ENCODE measurements at places on chromosomes 6 and 20.

DNA sequence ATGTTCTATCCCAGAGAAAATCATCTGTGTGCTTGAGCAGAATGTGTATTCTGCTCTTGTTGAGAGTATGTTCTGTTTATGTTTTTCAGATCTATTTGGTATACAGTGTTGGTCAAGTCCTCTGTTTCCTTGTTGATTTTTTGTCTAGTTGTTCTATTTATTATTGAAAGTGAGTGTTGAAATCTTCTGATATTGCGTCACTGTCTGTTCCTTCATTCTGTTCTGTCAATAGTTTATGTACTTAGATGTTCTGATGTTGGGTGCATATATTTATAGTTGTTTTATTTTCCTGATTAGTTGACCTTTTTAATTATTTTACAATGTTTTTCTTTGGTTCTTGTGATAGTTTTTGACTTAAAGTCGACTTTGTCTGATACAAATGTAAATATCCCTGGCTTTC lies 458.7 kb upstream of the HSF2 start:
- DNase-seq: no peak

- no peak for DNase-seq
Measured at GRCh38 chr6:51335543-51335942, 516.9 kb downstream of the TFAP2B start.

DNA sequence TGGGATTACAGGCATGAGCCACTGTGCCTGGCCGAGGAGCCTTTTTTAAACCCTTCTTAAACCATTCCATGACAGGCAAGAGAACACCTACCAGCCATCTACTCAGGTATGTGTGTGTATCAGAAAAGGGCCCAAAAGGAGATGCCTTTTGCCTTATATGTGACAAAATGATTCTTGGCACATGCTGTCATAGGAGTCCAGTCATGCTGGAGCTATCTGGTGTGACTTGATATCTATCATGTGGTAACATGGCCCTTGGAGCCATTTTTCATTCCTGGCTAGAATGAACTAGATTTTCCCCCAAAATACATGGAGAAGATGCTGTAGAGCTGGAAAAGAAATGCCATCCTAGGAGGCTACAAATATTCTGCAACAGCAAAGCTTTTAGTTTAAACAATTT lies 129.1 kb downstream of the DST start:
- DNase-seq: no peak

- DNase-seq: no peak
Measured at GRCh38 chr20:62964700-62965099, 12.2 kb downstream of the SLC17A9 start.

- no peak for DNase-seq
Measured at GRCh38 chr20:11965602-11966001, 47.9 kb downstream of the BTBD3 start.

GRCh38 chr6:139364302-139364981 lies 10.0 kb downstream of the CITED2 start:
- DNase-seq: no peak

- no peak for DNase-seq
Measured at GRCh38 chr6:52243282-52243893, 912 bp downstream of the IL17F start.

GRCh38 chr6:2482773-2483172 lies 237.4 kb upstream of the GMDS start:
- DNase-seq: no peak

- DNase-seq: no peak
Measured at GRCh38 chr6:129686941-129687627, 22.9 kb downstream of the ARHGAP18 start.

DNA sequence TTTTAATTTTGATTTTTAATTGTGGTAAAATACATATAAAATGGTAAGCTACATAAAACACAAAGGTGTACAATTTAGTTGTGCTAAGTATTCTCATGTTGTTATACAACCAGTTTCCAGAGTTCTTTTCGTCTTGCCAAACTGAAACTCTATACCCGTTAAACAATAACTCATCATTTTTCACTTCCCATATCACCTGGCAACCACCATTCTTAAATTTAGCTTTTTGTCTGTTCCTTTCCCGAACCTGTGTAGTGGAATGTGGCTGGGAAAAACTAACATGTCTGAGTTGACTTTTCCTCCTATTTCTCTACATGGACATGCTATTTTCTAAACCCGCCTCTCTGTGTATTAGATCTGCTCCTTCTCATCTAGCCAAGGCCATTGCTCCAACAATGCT lies 27.6 kb downstream of the RPRD1B start:
- no peak for DNase-seq

DNA sequence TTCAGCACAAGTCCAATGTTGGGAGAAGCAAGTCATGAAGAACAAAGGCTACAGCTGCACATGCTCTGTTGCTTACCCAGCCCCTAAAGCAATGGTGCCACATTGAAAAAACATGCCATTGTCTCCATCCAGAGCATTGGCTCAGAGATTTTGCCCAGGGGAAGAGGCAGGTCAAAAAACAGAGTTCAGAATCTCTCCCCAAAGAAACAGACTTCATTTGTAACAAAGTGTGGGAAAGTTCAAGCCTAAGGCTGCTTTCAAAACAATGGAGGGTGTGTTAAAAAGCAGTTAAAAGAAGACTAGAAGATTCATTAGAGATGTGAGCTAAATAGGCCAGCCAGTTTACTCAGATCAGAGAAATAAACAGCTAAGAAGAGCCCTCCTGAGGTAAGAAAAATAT lies 63.6 kb downstream of the DZANK1 start:
- DNase-seq: no peak

GRCh38 chr6:43247114-43247999 lies 4.1 kb downstream of the TTBK1 start:
- peak; percentile 91 for DNase-seq

DNA sequence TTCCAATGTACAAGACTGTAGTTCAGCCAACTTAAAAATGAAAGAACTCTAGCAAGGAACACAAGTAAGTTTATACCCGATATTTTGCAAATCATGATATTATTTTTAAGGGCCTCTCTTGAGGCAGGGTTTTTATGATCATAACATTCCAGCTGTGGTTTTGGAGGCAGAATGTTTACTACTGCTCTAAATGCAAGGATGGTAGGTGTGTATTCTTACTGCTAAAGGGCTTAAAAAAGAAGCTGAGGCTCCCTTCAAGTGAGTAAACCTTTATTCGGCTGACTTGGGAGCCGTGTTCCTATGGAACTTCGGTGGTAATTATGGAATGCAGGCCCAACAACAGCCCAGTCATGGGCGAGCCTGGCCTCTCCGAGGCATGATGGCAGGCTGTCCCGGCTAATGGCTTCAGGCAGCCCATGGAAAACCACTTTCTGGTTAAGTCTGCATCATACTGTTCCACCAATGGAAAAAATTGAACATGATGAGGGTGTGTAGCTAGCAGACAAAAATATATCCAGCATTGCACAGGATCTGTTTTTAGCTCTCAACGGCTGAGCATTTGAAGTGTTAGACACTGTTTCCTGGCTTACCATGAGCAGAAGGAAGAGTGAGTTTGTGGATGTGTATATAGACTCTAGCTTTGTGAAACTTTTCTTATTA lies 111.5 kb downstream of the TIAM2 start:
- DNase-seq: no peak

- DNase-seq: no peak
Measured at GRCh38 chr6:142912125-142912524, 32.9 kb downstream of the HIVEP2 start.

- DNase-seq: no peak
Measured at GRCh38 chr6:120039664-120040063, 690.1 kb upstream of the MAN1A1 start.

Measured in NCI-H510A (cell line).